CD4-positive, alpha-beta T cell treated with Interleukin-10 for 1 hour (primary cell): ENCODE measurements at places on chromosomes 3 and 15.

DNA sequence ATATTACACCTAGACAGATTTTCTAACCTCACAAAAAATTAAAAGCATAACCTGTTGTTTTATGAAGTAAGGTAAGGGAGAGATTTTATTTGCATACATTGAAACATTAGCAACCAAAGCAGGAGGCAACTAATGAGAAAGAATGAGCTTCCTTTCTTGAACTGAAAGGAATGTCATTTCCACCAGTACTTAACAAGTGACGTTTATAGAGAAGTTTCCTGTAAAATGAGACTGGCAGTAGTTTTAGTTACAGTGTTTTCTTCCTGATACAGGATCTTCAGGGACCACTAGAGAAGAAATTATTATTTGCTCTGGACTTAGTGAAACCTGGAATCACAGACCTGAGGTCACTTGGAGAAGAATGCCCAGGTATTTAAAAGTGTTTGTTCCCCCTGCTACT lies 27.4 kb upstream of the FRMD5 start:
- no peak for DNase-seq

GRCh38 chr3:56899078-56899477 lies 97.3 kb upstream of the ARHGEF3 start:
- DNase-seq, result no peak

- no peak for DNase-seq
These were observed 557.6 kb upstream of the ADAMTS9 start for GRCh38 chr3:65245133-65246063.

GRCh38 chr3:15330031-15330596 lies 2.3 kb downstream of the SH3BP5 start:
- DNase-seq, result no peak
